ENCODE measurements at places on chromosomes 12 and 14.
A peak's percentile ranks its signal among the peaks of the same experiment; 100 is the strongest.

- DNase-seq: no peak
Measured at GRCh38 chr12:122204167-122205052, 901 bp downstream of the B3GNT4 start.

DNA sequence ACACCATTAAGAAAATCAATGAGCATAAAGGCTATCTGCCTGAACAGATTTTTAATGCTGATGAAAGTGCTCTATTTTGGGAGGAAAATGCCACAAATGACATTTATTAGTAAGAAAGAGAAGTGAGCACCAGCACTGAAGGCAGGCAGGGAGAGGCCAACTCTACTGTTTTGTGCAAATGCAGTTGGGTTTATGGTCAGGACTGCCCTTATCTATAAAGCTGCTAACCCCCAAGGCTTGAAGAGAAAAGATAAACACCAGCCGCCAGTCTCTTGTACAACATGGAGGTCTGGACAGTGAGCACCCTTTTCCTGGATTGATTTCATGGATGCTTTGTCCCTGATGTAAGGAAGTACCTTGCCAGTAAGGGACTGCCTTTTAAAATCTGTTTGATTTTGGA lies 246.8 kb upstream of the SFSWAP start:
- DNase-seq: no peak

GRCh38 chr12:54398995-54399793 lies 14.7 kb upstream of the ZNF385A start:
- DNase-seq: peak; percentile 73

- DNase-seq: no peak
Measured at GRCh38 chr14:106513302-106513701, 986.9 kb downstream of the TMEM121 start.

DNA sequence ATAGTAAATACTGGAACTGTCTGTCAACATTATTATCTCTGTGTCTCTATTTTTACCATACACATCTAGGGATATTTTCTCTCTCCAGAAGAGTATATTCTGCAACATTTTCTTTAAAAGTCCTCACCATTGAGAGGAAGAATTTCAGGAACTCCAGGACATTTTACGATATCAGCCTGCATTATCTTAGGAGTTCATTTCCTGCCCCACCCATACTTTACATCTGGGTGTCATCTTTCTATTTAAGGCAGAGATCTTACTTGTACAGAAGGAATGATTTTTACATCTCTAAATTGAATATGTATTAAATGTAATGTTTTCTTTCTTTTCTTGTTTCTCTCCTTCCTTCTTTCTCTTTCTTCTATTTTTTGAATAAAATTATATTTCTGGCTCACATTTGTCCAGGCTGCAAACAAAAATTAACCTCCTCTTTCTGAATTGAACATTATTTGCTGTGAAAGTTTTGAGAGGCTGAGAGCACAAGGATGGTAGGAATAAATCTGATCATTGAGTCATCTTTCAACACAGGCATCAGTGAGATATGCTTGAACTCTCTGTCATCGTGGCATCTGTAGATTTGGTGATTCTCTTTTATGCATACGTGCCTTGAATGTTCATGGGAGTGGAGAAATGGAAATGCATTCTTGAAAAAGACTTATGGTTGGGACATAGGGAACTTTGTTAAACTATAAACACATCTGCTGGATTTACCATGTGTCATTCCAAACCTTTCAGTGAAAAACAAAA lies 753.6 kb downstream of the SLC16A7 start:
- no peak for DNase-seq

GRCh38 chr14:20198991-20199390 lies 8.3 kb downstream of the OR11G2 start:
- DNase-seq: no peak

GRCh38 chr12:31582155-31582554 lies 8.8 kb downstream of the DENND5B start:
- no peak for DNase-seq

GRCh38 chr12:51837286-51837685 lies 11.2 kb downstream of the FIGNL2 start:
- DNase-seq: no peak

DNA sequence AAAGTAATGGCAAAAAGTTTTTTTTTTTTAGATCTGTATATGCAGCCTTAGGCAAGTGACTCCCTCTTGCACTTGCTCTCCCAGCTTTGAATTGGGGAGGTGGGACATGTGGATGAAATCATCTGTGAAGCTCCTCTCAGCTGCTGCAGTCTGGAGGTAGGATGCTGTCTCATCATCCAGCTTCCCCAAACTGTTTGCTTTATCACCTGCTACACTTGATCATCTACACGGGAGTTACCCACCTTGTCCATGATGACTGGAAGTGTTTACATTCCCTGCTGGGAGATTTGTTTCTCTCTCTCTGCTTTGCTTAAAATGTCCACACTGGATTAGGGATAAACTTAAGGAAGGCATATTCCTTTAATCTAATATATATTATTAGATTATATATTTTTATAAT lies 8.5 kb upstream of the FGF23 start:
- no peak for DNase-seq

GRCh38 chr12:2076196-2076570 lies 23.4 kb downstream of the CACNA1C start:
- no peak for DNase-seq

DNA sequence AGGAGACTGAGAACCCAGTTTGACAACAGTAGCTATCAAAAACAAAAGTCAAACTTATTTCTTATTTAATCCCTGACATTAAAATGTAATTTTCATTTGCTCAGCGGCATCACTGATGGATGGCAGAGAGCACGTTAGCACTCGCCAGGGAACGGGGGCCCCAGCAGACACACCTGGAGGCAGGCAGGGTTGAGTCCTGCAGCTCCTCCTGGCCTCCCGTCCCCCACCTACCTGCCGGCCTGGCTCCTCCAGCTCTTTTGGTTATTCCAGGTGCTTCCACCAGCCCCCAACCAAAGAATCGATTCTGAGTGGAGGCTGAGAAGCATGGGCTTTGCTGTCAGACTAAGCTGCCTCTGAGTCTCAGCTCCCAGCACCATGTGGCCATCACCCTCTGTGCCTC lies 113.6 kb downstream of the PHETA1 start:
- DNase-seq: no peak

DNA sequence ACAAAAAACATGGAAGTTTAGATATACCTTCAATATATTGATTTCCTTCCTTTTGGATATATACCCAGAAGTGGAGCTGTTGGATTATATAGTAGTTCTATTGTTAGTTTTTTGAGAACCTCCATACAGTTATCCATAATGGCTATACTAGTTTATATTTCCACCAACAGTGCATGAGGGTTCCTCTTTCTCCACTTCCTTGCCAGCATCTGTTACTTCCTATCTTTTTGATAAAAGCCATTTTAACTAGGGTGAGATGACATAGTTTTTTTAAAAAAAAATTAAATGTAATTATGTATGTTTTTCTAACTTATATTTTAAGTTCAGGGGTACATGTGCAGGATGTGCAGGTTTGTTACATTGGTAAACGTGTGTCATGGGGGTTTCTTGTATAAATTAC lies 10.0 kb upstream of the SLC38A4 start:
- no peak for DNase-seq

DNA sequence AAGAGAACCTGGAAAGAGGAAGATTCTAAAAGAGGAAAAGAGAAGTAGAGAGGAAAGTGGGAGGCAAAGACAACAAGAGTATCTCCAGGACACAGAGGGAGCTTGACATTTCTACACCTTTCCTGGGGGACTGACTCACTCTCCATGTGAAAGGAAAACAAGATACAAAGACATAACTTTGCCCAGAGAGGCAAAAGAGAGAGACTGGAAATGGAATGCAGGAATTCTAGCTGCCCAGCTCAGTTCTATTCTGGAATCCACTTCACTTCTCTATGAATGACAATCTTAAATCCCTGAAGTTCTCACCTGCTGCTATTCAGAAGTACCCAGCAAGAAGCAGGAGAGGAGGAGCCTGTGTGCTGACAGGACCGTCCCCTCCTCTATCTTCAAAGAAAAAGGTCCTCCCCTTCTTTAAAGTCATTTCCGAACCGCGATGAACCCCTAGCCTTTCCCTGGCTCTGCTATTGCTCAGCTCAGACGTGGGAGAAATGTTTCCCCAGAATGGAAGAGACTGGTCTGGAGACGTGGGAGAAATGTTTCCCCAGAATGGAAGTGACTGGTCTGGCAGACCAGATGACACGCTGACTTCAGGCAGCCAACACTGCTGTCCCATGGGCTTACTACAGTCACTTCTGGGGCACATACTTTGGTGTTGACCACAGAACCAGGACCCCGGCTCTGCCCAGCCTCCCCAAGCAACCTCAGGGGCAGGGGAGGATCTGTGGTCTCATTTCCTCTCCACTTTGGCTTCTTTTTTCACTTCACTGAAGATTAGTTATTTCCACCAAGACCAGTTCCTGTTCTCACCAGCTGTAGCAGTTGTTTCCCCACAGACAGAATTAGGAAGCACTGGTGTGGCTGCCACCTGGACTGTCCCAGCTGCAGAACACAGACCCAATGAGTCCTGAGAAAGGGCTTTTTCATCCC lies 8.3 kb downstream of the FMNL3 start:
- no peak for DNase-seq

DNA sequence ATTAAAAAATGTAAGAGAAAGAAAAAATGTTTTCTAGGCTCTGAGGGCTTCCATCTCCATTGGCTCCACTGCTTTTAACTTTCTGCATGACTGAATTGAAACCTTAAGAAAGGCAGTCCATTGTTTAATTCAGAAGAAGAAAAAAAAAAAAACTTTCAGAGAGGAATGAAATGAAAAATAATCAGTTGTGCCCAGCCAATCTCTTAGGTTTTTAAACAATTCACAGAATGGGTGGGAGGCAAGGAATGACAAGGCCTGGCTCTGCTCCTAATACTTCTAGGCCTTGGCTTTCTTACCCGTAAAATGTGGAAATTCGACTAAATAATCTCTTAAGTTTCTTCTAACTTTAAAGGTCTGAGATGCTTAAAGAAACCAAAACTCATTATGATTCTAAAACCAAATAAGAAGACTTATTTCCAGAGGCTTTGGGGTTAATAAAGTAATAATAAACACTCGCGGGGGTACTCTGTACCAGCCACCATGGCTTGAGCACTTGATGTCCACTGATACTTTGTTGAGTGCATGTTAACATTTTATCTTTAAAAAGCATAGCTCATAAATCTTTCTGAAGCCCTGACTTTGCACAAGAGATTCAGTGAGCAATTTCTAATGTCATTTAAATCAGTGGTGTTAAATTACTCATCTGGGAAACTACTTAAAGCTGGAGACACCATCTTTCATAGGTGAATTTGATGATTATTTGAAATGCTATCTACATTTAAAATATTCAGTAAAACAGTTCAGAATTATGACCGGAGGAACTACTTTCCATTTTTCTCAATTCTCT lies 49.6 kb downstream of the STON2 start:
- DNase-seq: no peak

DNA sequence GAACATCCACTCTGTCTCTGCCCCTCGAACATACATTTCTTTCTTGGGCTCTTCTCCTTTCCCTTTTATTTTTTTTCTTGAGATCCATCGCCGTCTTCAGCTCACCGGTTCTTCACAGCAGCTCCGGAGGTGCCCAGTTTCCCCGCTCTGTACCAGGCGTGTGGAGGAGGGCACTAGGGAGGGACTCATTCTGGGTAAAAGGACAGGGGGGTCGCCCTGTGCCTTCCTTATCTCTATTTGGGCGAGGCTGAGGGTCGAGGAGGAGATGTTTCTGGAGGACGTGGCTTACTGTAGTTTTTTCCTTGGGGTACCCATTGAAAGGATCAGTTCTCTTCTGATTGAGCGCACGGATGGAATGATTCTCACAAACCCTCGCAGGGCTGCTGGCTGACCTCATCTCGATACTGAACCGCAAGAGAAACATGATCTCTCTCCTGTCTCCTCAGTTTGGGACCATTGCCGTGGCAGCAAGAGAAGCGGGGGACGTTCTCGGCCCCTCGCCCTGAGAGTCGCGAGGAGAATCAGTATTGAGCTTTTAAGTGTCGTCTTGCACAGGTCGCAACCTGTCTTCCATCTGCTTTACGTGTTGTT lies 386 bp downstream of the LIN52 start:
- DNase-seq: no peak

- no peak for DNase-seq
Measured at GRCh38 chr14:51639668-51640316, 11.9 kb upstream of the FRMD6 start.

- DNase-seq: peak; percentile 74
Measured at GRCh38 chr12:50082644-50083043, 2.5 kb upstream of the SMARCD1 start.

- no peak for DNase-seq
Measured at GRCh38 chr14:51654533-51654845, 2.8 kb downstream of the FRMD6 start.

DNA sequence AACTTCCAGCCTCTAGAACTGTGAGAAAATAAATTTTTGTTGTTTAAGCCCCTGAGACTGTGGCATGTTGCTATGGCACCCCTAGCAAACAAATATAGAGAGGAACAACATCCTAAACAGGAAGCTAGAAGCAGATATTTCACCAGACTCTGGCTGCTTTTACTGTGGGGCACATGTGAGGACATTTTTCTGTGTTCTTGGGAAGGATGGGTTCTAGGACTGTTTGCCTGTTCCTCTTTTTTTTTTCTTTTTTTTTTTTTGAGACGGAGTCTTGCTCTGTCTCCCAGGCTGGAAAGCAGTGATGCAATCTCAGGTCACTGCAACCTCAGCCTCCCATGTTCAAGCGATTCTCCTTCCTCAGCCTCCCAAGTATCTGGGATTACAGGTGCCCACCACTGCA lies 4.2 kb upstream of the HRK start:
- DNase-seq: no peak

DNA sequence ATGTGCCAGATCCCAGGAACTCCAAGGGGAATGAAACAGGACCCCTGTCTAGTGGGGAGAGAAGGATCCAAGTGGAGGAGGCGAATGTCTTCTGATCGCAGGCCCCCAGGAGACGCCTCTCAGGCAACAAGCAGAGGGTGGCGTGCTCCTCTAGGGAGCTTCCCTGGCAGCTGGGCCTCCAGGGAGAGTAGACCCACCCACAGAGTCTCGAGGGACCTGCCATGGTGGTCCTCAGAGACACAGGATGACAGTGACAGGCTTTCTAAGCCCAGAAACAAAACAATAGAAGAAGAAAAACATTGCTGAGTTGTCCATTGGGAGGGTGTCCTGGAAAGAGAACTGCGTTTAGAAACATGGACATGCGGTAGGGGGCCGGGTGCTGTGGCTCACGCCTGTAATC lies 140.6 kb upstream of the MAP1LC3B2 start:
- DNase-seq: no peak

DNA sequence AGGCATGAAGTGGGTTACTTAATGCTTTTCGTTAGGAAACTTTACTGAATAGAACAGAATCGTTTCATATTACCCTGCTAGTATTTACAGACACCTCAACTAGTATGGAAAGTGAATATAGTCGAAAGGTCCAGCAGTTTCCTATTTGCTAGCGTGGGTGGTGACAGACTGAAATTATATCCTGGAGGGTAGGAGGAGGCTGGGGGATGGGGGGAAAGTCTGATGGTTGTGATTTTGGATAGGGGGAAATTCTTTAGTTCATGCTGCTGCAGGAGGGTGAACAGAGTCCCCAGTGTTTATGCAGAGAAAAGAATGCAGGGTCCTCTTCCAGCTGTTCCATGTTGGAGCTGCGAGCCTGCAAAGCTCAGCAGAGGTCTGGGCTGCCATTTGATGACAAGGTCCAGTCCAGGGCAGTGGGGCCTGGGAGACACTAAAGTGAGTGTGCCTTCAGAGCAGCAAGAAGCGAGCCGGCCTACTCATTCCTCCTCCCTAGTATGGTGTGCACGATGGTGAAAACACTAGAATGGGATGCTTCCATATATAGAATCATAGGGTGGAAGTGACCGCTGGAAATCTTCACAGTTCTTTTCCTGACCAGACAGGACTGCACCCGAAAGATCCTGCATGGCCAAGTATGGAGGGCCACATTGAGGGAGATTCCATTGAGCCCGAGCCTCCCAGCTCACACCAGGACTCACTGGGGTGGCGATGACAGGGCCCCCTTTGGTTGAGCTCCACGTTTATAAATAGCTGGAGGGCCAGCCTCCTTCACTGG lies 2.1 kb downstream of the SAMD4A start:
- no peak for DNase-seq
